Stimulated activated CD4-positive, alpha-beta T cell treated with anti-CD3 and anti-CD28 coated beads, Interleukin-15, amount 100 ng/mL, for 1 hour (primary cell): ENCODE measurements at places on chromosomes 12 and 14.

DNA sequence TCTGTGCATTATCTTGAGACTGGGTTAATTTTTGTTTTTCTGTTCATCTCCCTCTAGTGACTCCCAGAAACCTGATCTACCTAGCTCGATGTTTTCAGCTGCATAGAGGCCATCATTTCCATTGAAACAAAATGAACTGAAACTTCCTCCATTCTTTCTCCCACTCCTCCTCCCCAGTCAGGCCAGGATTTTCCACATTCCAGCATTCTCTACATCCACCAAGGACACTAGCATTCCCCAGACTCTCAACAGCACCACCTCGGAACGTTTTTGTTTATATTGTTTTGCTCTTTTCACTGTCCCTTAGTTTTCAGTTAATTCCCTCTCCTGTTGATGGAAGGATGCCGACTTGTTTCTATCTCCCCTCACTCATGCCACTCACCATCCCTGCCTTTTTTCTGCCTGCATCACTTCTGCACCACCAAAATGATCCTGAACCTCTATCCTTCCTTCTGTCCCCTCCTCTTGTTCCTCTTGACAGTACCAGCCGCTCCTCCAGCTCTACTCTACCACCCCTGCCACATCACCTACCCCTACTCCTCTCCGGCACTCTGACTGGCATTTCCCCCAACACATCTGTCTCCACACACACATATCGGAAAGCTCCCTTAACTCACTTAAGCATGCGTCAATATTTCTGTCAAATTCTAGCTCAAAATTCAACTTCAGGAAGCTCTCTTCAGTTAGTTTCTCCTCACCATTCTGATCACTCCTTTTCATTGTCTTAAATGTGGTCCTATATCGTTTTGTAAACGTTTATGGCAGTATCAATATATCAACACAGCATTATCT, 13.2 kb downstream of the OR6S1 start:
- DNase-seq = no peak

DNA sequence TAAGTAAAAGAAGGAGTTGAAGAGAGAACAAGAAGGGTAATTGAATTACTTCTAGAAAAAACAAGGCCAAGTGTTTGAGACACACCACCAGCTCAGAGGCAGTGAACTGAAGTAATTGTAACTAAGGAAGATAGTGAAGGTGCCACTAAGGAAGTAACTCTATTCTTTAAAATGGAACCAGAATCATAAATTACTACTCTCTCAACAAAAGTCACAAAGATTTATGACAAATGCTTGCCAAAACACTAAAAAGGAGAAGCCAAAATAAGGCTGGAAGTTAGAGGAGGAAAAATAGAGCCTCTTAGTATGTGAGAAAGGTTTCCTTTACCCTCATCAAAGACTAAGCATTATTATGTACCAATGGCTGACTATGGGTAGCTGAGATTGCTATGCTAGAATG, 208.5 kb downstream of the MDGA2 start:
- DNase-seq = no peak

GRCh38 chr14:20164462-20164861, 25.8 kb downstream of the OR4N5 start:
- no peak for DNase-seq

DNA sequence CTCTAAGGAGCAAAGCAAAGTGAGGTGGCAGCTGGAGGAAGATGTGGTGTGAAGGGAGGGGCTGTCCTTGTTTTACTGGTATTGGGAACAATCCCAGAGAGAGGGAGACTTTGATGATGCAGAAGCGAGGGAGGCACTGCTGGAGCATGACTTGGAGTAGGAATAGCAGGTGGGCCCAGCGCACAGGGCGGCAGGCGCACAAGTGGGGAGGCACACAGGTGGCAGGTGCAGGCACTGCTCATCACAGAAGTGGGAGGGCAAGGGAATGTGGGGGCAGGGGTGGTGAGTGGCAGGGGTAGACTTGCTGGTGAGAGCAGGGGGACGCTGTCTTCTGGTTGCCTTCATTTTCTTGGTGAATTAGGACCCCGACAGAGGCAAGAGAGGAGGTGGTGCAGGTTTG, 11.5 kb upstream of the IFI27 start:
- DNase-seq = no peak

GRCh38 chr14:92597906-92598905, 84.6 kb downstream of the RIN3 start:
- DNase-seq = no peak

DNA sequence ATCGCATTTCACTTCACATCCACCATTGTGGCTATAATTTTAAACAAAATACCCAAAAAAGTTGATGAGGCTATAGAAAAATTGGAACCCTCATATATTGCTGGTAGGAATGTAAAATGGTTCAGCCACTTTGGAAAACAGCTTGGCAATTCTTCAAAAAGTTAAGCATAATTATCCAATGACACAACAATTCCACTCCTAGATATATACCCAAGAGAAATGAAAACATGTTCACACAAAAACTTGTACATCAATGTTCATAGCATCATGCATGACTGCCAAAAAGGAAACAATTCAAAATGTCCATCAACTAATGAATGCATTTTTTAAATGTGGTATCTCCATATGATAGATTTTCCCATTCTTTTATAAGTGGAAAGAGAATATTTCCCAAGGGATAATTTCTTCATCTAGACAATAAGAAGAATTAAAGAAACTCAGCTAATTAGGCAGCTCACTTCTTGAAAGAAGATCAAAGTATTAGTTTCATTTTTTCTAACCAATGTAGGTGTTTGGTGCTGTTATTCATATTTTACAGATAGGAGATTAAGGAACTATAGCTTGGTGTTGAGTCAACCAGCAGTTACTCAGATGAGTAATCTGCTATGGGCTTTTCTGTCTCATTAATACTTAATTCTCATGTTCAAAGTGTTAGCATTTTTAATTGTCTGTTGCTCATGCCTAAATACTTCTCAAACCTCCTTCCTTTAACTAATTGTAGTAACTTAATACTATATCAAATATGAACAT, 32.8 kb downstream of the YEATS4 start:
- no peak for DNase-seq

- DNase-seq = no peak
These were observed 21.1 kb upstream of the PITPNM2 start for GRCh38 chr12:123171967-123172366.

DNA sequence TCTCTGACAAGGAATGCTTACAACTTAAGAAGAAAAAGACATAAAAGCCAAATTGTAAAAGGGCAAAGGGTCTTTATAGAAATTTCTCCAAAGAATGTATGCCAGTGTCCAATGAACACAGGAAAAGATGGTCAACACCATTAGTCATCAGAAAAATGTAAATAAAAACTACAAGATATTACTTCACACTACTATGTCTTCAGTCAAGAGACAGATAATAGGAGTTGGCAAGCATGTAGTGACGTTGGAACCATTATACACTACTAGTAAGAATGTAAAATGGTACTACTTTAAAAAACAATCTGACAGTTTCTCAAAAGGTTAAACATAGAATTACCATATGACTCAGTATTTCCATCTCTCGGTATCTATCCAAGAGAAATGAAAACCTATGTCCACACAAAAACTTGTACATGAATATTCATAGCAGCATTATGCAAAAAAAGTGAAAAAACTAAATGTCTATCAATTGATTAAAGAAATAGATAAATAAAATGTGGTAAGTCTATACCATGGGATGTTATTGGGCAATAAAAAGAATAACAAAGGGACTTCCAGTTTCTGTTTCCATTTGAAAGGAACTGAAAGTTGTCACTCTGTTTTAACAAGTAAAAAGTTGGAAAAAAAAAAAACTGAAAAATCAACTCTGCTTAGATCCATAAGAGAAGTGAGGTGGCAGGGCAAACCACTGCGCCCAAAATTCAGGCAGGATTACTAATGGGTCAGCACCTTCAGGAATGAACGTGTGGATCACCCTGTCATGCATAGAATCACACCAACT, 69.8 kb downstream of the ALG10B start:
- no peak for DNase-seq

DNA sequence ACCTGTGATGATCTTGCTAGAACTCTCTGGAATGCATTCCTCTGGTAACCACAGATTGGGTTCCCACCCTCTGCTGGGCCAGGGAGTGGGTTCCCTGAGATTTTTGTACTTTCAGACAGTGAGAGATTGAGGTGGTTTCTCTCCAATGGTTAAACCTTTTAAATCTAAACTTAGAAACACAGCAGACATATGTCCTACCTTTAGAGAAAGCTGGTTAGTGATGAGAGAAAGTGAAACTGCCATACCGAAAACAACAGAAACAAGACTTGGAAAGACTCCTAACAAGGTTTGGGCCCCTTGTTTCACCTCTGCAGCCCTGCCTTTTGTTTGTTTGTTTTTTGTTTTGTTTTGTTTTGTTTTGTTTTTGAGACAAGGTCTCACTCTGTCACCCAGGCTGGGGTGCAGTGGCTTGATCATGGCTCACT, 9.7 kb upstream of the SGPP1 start:
- DNase-seq = no peak

- no peak for DNase-seq
These were observed 17.9 kb upstream of the TCL1B start for GRCh38 chr14:95668235-95668772.

GRCh38 chr14:52485350-52485960, 66.8 kb downstream of the TXNDC16 start:
- DNase-seq = no peak

- no peak for DNase-seq
These were observed 14.2 kb upstream of the PPP1R1A start for GRCh38 chr12:54602661-54603060.

GRCh38 chr12:9931245-9931644, 925 bp downstream of the CLEC2A start:
- no peak for DNase-seq

GRCh38 chr14:74976264-74977113, 21.1 kb upstream of the PGF start:
- DNase-seq = no peak

- DNase-seq = no peak
These were observed 47.3 kb downstream of the TRPV4 start for GRCh38 chr12:109785854-109786253.

- no peak for DNase-seq
These were observed 64.5 kb downstream of the NIN start for GRCh38 chr14:50766338-50766886.

GRCh38 chr14:48568688-48569087, 893.3 kb upstream of the MDGA2 start:
- DNase-seq = no peak

GRCh38 chr12:70719672-70720420, 82.6 kb upstream of the PTPRB start:
- no peak for DNase-seq

DNA sequence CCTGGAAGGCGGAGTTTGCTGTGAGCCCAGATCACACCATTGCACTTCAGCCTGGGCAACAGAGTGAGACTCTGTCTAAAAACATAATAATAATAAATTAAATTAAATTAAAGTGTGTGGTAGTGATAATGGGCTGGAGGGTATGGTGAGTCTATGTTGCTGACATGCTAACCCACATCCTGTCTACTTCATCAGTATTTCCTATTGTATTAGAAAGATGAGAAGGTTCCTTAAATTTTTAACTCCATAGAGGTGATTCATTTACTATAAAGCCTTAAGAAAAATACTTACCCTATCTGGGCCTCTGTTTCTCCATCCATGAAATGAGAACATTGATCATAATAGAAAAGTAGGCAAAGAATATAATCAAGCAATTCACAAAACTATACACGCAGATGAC, 280.5 kb downstream of the FBXL14 start:
- DNase-seq = no peak

DNA sequence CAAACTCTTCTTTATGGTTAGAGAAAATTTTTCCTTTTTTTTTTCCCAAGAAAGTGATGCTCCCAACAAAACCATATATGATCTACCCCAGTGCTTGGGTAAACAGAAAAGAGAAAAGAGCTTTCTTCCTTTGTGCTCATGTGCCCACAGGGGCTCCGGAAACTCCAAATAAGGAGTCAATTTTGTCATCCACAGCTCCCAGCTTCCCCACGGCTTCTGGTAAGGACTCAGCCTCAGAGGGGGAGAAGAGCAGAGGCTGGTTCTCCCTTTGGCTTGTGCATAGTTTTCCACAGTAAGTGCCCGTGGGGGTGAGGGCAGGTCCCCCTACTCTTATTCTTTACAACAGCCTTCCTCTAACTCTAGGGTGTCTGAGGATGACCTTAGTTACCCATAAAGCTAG, 13.3 kb upstream of the RGS6 start:
- DNase-seq = no peak

- DNase-seq = no peak
These were observed 92.2 kb downstream of the NT5DC3 start for GRCh38 chr12:103748875-103749274.

GRCh38 chr14:88541324-88541723, 13.5 kb downstream of the PTPN21 start:
- no peak for DNase-seq

GRCh38 chr12:75007133-75007532, 202.5 kb downstream of the KCNC2 start:
- no peak for DNase-seq

DNA sequence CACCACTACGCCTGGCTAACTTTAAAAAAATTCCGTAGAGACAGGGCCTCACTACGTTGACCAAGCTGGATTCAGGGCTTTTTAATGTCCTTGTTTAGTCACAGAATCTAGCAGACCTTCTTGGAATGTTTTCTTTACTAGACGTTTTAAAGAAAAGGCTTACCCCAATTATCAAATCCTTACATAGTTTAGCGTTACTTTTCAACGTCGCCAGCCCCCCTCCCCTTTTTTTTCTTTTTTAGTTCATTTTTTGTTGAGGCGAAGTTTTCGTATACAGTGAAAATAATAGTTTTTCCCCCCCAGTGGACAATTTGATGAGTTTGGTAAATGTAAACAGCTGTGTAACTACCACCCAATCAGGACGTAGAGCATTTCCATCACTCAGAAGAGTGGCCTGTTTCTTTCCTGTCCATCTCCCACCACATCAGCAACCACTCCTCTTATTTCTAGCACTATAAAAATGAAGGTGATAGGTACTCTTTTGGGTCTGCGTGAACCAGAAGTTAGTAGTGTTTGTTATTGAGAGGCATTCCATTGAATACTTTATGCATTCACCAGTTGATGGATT, 753 bp upstream of the DLGAP5 start:
- no peak for DNase-seq

DNA sequence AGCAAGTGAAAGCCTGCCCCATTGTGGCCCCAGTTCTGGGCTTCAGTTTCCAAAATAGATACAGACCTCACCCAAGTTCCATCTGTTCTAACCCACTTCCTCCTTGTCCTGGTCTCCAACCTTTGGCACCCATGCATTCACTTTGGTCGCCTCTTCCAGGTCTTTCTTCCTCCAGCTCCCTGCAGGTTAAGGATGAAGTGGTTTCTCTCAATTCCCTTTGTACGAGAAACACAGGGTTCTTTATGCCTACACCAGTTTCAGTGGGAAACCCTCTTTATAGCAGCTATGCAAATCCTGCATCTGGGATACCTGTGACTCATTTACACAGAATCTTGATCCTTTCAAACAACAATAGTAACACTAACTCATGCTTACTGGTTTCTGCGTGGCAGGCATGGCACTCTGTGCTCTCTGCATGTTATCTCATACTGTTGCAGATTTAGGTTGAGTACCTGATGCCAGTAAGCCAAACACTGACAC, 110.6 kb upstream of the AMIGO2 start:
- DNase-seq = no peak

- DNase-seq = no peak
These were observed 4.1 kb downstream of the TMEM121 start for GRCh38 chr14:105530285-105531087.
